ENCODE measurements at places on chromosomes 7 and 10.

- no peak for DNase-seq
These were observed 194.9 kb downstream of the SKIDA1 start for GRCh38 chr10:21330628-21331020.

DNA sequence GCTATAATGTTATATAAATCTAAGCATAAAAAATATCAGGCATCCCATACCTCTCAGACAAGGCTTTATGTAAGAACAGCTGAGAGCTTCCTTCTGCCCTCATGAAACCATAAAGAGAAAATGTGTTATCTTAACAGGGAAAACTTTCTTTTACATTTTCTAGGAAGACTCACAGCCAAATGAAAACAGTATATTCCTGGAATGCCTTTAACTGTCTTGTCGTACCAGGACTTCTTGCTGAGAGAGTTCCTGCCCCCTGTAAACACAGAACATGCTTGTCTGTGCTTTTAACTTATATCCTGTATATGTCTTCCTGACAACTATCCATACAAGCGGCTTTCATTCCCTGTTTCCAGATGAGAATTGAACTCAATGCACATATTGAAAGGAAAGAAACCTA is 64.8 kb upstream of the AHR start:
- no peak for DNase-seq

GRCh38 chr10:70354100-70354499 is 28.3 kb downstream of the LRRC20 start:
- no peak for DNase-seq

GRCh38 chr10:108450280-108450679 is 1285.8 kb upstream of the SORCS1 start:
- DNase-seq = no peak

- peak; percentile 70 for DNase-seq
These were observed 46.0 kb downstream of the ZNF777 start for GRCh38 chr7:149414745-149415390.

- no peak for DNase-seq
These were observed 151.0 kb downstream of the CHCHD3 start for GRCh38 chr7:132930881-132931280.

GRCh38 chr10:68202960-68203353 is 29.0 kb downstream of the ATOH7 start:
- no peak for DNase-seq

DNA sequence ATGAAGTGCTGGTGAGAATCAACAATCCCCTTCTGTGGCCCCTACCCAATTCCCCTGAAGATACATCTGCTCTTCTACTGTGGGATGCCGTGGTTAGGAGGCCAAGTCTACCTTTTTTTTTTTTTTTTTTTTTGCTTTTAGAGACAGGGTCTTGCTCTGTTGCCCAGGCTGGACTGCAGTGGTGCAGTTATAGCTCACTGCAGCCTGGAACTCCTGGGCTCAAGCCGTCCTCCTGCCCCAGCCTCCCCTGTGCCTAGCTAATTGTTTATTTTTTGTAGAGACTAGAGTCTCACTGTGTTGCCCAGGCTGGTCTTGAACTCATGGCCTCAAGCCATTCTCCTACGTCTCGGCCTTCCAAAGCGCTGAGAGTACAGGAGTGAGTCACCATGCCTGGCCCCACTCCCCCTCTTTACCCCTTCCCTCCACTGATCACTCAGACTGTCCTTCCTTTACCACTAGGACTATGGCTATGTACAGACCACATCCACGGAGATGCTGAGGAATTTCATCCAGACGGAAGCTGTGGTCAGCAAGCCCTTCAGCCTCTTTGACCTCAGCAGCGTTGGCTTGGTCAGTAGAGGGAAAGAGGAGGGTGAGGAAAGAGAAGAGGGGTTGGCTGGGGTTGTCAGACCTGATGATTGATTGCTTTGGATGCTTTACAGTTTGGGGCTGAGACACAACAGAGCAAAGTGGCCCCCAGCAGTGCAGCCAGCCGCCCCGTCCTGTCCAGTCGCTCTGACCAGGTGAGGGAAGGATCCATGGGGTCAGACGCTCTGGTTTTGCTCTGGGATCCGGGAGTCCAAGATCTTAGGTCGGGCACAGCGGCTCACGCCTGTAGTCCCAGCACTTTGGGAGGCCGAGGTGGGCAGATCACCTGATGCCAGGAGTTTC is 1.8 kb downstream of the AP4M1 start:
- no peak for DNase-seq

- DNase-seq = no peak
These were observed 2.7 kb downstream of the MAFK start for GRCh38 chr7:1533255-1533546.

Data from CD4-positive, alpha-beta T cell treated with Interleukin-10 for 1 hour (primary cell).